ENCODE measurements at places on chromosomes 5 and 9.

DNA sequence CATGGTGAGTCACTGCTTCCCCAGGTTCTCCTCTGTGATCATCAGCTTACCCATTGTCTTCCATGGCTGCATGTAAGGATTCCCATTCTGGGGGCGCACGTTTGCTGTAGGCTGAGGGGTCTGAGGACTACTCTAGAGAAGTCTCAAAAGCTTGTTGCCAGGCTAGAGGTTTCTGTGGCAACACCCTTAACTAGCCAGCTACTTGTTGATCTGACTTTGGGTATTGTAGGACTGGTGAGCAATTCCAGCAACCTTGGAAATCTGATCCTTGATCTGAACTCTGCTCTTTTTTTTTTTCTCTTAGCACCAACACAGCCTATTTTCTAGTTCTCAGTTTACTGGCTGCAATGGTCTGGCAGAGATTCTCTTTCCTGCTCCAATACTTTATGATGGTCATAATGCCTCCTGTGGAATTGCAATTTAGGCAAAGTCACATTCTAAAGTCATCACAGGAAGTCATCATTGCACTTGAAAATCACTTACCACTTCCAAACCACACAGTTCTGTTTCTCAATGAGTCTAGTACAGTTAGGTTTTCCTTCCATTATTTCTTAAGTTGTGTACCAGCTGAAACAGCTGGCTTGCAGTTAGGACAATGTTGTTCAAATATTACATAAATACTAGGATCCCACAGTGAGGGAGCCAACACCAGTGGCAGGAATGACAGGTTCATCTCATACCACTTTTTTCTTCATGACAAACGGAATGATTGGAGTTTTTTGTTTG lies 110.3 kb downstream of the SLC12A2 start:
- DNase-seq, result no peak

- no peak for DNase-seq
These were observed 2.1 kb downstream of the CCNO start for GRCh38 chr5:55231029-55231918.

GRCh38 chr5:170408877-170409660 lies 19.9 kb upstream of the KCNMB1 start:
- no peak for DNase-seq

DNA sequence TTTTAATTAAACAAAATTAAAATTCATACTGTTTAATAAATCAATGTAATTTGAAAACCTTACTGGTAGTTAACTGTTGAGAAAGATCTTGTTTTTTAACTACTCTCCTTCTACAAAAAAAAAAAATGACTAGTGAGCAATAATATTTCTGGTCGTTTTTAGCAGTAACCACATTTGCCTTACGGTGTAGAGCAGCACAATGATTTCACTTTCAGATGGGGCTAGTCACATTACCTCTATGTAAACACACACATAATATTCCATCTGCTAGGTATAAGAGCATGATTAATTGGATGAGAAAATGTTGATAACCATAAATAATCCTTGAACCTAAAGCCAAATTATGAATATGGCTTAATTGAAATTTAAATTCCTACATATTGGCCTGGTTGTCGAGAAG lies 198.1 kb downstream of the CHSY3 start:
- DNase-seq, result no peak

- DNase-seq, result no peak
These were observed 221.0 kb upstream of the ISL1 start for GRCh38 chr5:51162245-51162644.

- no peak for DNase-seq
These were observed 35.7 kb upstream of the ORM1 start for GRCh38 chr9:114287001-114287762.

DNA sequence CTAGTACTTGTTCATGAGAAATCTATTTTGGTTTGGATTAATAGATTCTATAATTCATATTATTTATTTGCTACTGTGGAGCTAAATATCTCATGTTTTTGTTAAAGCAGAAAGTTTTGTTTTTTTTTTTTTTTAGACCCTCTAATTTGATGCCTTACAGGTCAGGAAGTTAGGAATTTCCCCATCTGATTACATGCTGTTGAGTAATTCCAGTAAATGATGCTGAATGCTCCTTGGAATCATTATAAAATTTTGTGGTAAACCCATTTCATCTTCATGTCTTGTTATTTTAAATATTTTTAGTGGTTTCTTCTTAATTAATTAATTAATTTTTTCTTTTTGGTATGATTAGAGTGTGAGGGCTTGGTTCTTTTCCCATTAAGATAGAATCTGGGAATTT lies 35.6 kb downstream of the NNT start:
- no peak for DNase-seq

- no peak for DNase-seq
These were observed 74.6 kb downstream of the NPR3 start for GRCh38 chr5:32785611-32786254.

- no peak for DNase-seq
These were observed 92.8 kb upstream of the VCAN start for GRCh38 chr5:83378624-83379289.

DNA sequence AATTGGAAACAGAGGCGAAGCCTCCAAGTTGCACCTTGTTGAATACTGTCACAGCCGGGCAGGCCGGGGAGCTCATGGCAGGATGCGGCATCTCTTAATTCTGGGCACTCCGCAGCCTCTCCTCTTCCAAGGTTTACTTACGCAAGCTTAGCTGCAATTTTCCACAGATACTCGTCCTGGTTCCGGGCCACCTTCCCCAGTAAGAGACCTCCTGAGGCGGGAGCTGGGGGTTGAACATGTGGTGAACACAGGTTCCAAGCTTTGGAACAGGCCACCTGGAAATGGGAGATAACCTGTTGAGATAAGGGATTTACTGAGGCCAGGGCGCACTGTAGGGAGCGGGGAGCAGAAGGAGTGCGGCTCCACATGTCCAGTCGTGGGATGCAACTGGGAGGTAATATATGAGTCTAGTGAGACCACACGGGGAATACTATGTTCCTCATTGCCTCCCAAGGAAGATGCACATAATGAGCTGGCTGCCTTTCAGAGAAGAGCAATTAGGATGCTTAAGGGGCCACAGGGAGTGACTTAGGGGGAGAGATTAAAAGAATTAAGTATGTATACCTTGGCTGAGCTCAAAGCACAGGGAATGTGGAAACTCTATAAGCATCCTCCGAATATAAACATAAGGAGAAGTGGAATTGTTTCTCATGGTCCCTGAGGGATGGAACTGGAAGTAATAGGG lies 335.2 kb downstream of the CWC27 start:
- DNase-seq, result no peak

- no peak for DNase-seq
These were observed 9.5 kb upstream of the COMMD10 start for GRCh38 chr5:116075191-116075831.

GRCh38 chr5:52658246-52658645 lies 129.5 kb upstream of the ITGA1 start:
- no peak for DNase-seq

DNA sequence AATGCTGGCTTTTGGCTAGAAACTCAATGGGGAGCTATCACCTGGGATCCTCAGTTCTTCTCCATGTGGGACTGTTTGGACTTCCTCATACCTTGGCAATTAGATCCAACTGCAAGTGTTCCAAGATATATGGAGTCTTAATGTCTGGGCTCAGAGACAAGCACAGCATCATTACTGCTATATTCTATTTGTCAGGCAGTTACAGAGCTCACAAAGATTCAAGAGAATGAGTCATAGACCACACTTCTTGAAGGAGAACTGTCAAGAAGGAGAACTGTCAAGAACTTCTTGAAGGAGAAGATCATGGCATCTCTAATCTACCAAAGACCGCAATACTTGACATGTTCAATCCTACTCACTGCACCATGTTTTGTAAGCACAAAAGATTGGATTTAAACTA lies 106.8 kb upstream of the NREP start:
- DNase-seq, result no peak

DNA sequence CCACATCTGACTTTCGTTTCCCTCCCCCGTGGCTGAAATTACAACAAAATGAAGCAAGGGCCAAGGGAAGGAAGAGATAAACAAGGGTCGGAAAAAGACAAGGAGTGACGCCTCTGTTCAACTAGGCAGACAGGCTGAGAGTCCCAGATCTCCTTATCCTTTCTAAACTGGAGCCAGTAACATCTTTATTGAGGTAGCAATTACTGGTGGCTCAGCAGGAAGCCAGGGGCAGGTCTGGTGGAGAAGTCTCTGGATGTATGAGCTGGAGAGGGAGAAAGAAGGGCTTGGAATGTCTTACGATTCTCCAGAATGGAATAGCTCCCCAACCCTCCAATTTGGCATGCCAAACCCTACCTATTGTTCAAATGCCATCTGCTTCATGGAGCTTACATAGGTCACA lies 190.8 kb upstream of the BRINP1 start:
- no peak for DNase-seq

DNA sequence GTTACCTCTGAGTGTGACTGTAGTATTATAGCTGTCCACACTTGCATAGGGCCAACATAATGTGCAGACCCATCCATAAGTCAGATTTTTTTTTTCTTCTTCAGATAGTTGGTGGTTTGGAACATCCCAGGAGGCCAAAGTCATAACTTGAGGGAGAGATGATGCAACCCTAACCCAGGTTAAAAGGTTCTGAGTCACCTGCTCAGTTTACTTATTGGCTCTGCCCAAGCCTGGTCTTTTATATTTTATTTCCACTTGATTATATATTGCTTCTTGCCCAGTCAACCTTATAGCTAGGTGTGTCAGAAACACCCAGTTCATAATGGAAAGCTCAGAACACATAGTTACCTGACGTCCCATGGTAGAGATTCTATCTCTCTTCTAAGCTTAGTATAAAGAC lies 113.1 kb upstream of the PCSK1 start:
- no peak for DNase-seq

DNA sequence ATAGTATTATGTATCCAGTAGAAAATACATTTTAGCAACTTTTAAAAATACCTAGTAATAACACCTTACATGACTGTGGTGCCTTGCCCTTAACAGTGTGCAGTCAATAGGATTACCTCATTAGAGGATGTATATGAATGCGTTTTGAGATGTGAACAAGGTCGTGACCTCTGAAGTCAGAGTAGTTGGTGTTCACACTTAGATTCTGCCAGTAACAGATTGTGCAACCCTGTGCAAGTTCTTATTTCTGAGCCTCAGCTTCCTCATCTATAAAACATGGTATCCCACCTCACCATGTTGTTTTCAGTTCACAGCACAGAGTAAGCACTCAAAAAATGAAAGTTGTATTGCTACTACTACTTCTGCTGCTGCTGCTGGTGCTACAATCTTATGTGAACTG lies 347.3 kb downstream of the KDM4C start:
- DNase-seq, result no peak

DNA sequence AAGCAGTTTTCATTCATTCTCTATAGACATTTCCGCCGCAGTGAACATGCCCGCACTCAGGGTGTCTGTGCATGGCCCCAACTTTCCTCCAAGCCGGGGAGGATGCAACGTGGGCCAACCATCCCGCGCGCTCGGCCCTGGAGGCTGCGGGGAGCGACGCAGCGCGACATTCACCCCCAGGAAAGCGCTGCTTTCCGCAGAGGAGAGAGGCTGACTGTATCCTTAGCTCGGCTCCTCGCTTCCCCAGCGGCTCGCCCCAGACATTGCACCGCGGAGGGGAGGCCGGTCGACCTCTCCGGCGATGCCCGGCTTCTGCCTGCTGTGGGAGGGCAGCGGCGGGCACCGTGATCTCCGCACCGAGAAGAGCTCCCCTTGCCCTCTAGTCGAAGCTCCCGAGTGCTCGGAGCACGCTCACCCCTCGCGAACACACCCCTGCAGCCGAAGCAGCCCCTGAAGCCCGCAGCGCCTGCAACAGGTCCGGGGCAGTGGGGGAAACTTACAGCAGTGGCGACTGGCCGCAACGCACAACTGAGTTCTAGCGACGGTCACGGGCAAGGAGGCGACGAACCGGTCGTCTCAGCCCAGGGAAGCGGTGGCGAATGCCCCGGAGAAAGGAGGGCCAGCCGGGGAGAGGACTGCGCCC lies 600 bp downstream of the ENC1 start:
- no peak for DNase-seq

GRCh38 chr5:76383126-76383832 lies 19.8 kb upstream of the IQGAP2 start:
- no peak for DNase-seq

- no peak for DNase-seq
These were observed 25.7 kb upstream of the CDKN2AIPNL start for GRCh38 chr5:134437340-134437846.

GRCh38 chr9:132365986-132366385 lies 11.2 kb upstream of the SETX start:
- no peak for DNase-seq

GRCh38 chr5:122999947-123000563 lies 36.5 kb downstream of the PPIC start:
- DNase-seq, result peak; percentile 15

DNA sequence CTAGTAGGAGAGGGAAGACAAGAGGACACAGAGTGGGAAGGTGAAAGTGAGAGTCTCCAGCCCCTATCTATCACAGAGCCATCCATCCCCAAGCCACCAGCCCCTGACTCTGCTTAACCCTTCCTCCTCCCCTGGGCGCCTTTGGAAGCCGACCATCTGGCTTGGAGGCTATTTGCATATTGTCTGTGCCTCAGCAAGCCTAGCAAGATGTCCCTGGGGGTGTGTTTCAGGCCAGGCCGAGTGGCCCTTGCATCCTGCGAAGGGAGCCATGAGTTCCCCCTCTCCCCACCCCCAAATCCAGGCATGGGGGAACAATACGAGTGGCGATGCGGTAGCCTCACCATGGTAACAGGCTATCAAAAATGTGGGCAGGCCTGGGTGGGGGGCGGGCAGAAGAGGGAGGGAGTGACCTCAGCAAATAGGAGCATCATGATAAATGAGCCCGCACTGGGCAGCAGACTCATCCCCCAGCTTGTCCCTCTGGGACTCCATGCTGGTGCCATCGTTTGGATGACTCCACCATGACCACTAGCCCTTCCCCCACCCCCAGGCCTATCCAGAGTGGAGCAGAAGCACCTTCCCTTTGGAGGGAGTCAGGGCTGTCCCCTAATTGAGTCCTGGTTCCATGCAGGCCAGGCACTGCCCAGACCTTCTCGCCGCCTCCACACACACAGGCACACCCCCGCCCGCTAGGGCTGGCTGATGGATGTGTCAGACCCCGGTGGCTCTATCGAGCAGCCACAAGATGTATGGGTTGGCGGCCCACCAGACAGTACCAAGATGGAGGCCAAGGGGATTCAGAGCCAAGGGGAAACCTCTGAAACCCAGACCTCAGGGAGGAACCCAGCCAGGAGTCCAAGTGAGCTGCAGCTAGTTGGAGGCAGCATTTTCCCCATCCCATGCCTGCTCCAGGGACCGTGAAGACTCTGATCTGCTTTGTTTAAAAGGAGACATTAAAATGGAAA lies 14.6 kb downstream of the URM1 start:
- DNase-seq, result no peak

GRCh38 chr5:158115468-158115867 lies 256.5 kb upstream of the CLINT1 start:
- no peak for DNase-seq

- DNase-seq, result no peak
These were observed 163.8 kb upstream of the MVB12B start for GRCh38 chr9:126162611-126163381.
